Gastrocnemius medialis (tissue), 4 donors: ENCODE measurements at places on chromosomes 11 and 22. TPM values are rescaled to one million over a fixed set of nuclear protein-coding genes. Genes with fewer than 3 reads are reported as not detected.
A peak's percentile ranks its signal among the peaks of the same experiment; 100 is the strongest.

ACTN3 gene
- 0.85 TPM for total RNA-seq

DNA sequence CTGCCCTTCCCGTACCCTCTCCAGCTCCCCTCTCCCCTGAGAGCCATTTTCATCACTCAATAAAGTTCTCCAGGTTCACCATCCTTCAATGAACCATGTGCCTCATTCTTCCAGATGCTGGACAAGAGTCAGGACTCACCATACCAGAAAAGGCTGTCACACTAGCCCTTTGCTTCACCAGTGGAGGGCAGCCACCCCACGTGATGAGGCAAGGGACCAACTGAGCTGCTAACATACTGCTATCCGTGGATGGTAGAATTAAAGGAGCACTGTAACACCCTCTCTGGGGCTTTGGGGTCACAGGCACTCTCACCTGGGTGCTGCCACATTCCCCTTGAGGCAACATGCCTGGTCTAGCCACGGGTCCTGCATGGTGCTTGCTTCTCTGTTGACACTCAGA is 13.1 kb upstream of the OR5I1 start:
- H3K4me3 ChIP-seq = no peak overlapping the region
- no peaks in the 10 kb centered on the region for H3K36me3 ChIP-seq
- DNase-seq = no peak
- no peak overlapping the region for H3K27ac ChIP-seq

DNA sequence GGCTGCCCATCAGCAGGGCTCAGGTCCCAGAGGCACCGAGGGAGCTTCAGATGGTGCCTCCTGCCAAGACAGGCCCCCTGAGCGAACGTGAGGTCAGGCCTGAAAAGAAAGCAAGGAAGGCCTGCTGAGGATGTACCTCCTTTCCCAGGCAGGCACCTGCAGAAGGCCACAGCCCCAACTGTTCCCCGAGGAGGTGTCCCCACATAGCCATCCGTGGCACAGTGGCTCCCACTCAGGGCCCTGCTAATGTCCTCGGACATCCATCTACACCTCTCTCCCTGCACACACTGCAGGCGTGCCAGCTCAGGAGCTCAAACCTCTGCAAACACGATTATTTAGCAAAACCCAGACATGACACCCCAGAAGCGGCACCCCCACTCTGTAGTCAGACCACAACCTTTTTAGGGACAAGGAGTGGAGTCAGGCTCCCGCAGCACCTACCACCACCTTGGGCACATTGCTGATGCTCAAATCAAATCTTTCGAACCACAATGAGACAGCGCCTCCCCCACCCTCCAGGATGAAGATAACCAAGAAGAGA is 36.9 kb downstream of the SHANK2 start:
- peaks cover 4% of the 10 kb centered on the region for H3K27me3 ChIP-seq
- DNase-seq = no peak
- no peak overlapping the region for H3K4me3 ChIP-seq
- H3K27ac ChIP-seq = no peak overlapping the region
- no peaks in the 10 kb centered on the region for H3K4me1 ChIP-seq

GRCh38 chr11:94856443-94856842 is 88.3 kb downstream of the AMOTL1 start:
- H3K4me1 ChIP-seq = peaks cover 57% of the 10 kb centered on the region
- H3K36me3 ChIP-seq = peaks cover 3% of the 10 kb centered on the region
- DNase-seq = peak; percentile 24

DNA sequence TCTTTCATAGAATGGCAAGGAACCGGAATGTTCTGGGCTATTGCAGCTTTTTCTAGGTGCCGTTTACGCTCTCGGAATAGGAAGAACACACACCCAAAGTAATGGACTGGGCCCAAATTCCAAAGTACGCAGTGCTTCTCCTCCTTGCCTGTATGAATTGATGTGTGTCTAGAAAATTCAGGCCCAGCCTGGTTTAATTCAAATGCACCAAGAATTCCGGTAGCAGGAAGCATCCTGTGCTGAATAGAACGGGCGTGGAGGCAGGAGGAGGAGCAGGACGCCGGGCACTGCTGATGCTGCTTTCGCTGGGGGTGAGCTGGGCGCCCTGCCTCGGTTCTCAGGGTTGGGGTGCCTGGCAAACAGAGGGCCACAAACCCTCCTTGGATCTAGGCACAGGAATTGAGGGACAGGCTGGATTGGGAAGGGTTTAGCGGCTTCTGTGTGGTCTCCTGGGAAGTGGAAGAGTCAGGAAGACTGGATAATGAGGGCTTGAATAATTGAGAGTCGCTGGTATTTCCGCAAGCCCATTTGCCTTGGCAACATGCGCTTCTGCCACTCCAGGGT is 2.0 kb downstream of the PARVB start:
- peaks cover 88% of the 10 kb centered on the region for H3K4me1 ChIP-seq
- H3K4me3 ChIP-seq = peak overlapping the region; percentile 79
- DNase-seq = no peak
- H3K27me3 ChIP-seq = no peaks in the 10 kb centered on the region

ZNRF3 gene
- total RNA-seq = 19.1 TPM

APOBEC3H gene
- total RNA-seq = not detected

- H3K27me3 ChIP-seq = no peaks in the 10 kb centered on the region
- no peak overlapping the region for H3K27ac ChIP-seq
- H3K4me1 ChIP-seq = no peaks in the 10 kb centered on the region
- no peak overlapping the region for H3K4me3 ChIP-seq
- H3K36me3 ChIP-seq = no peaks in the 10 kb centered on the region
- DNase-seq = no peak
Measured at GRCh38 chr22:27080863-27081262, 423.5 kb downstream of the MIAT start.
